CD4-positive, alpha-beta T cell treated with Interleukin-10 for 1 hour (primary cell): ENCODE measurements at places on chromosomes 16 and 17.

DNA sequence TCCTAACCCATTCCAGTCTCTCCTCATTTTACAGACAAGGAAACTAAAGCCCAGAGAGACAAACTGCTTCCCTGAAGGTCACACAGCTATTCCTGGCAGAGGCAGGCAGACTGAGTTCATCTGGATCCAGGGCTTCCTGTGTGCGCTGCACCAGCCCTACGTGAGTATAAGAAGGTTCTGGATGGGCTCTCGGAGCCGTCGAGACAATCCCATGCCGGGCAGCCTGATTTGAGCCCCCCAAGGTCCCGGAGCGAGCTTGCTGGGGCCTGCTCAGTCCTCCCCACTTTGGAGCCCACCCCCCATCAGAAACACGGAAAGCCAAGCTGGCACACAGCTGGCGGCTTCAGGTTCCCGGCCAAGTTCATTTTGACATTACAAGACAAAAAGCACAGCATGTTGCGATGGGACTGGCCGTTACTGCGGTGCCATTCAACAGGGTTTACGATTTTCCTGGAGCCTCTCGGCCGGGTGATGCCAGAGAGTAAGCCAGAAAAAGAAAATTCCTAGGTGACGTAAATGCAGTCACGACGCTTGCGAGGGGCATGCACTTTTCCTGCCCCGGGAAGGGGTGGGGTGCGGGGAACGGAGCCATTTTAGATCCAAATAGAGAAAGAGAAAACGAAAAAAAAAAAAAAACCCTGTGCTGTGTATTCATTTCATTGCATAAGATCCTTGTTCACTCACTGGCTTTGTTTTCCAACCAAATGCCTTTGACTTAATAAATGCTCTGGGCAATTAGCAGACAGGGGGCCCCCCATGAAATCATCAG lies 167.1 kb upstream of the FOXF1 start:
- no peak for DNase-seq

GRCh38 chr16:16106466-16106865 lies 116.8 kb downstream of the ABCC6 start:
- DNase-seq, result no peak

- DNase-seq, result no peak
These were observed 82.4 kb upstream of the KIFC3 start for GRCh38 chr16:57884655-57885133.

DNA sequence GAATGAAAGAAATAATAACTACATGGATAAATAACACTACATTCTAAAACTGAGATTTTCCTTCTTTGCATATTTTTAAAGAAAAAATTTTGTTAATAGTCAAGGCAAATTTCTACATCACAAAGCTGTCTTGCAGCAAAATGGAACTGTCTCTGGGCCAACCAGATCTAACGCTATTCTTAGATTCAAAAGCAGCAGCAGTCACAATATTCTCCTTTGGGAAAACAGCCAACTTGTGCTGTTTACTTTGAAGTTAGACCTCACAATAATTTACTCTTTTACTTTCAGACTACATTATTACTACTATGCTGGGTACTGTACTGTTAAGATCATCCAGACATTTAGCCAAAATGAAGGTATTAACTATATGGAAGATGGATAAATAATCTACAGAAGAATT lies 189.1 kb downstream of the CEP112 start:
- DNase-seq, result no peak

DNA sequence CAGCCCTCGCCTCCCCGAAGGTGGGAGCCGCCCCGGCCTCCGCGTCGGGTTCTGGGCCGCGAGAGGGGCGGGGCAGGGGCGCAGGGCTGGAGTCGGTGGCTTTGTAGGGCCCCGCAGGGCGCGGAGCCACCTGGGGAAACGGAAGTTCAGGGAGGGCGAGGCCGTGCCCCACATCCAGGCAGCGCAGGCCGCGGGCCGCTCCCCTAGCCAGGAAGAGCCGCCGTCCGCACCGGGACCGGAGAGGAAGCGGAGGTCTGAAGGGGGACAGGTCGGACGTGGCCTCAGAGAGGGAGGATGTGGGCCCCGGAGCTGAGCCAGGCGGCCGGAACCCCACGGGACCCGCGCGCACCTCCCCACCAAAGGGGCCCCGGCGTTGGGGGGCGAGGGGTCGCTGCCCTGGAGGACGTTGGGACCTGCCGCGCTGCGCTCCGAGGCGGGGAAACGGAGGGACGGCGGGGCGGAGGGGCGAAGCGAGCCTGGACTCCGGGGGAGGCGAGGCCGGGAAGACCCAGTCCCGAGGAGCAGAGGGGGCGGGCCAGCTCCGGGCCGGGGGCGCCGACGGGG lies 482 bp upstream of the SLC16A3 start:
- peak; percentile 73 for DNase-seq

GRCh38 chr16:66720766-66721165 lies 24.2 kb upstream of the CMTM4 start:
- DNase-seq, result no peak

- DNase-seq, result no peak
These were observed 8.8 kb downstream of the ST3GAL2 start for GRCh38 chr16:70429888-70430666.

- DNase-seq, result no peak
These were observed 20.3 kb downstream of the PITPNA start for GRCh38 chr17:1542316-1542715.
